ENCODE measurements at places on chromosomes 2 and 18.

DNA sequence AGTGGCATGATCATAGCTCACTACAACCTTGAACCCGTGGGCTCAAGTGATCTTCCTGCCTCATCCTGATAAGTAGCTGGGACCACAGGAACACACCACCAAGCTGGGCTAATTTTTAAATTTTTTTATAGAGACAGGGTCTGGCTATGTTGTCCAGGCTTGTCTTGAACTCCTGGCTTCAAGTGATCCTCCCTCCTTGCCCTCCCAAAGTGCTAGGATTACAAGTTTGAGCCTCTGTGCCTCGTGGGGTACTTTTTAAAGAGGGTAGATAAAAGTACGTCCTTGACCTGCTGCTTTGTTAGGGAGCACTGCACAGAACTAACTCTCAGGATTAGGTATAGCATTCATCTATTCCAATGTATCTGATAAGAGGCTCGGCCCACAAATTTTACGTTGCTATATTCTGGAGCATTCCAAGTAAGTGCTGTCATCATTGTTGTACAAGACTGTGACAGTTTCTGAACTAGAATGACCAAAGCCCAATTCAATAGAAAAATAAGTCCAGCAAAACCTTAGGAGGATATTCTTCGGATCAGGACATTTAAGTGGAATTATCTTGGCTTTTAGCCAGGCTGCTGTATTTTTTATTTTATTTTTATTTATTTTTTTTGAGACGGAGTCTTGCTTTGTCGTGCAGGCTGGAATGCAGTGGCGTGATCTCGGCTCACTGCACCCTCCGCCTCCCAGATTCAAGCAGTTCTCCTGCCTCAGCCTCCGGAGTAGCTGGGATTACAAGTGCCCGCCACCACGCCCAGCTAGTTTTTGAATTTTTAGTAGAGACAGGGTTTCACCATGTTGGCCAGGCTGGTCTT, 4.1 kb downstream of the MTCL1 start:
- DNase-seq = no peak

DNA sequence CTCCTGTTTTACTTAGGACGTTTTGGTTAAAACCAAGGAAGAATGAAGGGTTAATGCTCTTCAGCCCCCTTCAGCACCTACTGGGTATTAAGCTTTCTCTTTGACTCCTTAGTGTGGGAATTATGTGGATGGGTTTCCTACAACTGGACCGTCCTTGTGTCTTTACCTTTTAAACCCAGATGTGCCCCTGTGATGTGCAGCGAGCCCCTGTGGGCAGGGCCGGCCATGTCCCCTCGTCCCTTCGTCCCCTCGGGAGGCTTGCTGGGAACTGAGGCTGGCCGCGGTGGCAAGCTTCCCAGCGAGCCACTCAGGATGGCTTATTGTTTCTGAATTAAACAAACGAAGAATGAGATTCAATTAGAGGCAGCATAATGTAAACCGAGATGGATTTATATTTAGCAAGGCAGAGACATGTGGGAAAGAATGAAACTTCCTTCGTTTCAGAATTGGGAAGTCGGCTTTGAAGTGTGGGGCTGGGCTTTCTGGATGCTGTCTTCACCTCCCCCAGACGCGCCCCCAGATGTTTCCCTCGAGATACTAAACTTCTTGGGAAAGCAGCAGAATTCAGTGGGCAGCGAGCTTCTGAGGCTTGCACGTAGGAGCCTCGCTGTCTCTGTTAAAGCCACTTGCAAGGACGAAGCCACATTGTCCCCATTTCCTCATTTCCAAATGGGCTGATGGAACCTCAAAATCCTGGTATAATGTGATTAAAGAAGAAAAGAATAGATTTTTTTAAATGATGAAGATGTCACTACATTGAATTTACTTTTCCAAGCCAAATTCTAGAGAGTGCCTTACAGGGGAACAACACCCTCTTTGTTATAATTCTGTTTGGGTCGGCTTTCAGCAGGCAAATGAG, 146.0 kb downstream of the VAPA start:
- DNase-seq = no peak

DNA sequence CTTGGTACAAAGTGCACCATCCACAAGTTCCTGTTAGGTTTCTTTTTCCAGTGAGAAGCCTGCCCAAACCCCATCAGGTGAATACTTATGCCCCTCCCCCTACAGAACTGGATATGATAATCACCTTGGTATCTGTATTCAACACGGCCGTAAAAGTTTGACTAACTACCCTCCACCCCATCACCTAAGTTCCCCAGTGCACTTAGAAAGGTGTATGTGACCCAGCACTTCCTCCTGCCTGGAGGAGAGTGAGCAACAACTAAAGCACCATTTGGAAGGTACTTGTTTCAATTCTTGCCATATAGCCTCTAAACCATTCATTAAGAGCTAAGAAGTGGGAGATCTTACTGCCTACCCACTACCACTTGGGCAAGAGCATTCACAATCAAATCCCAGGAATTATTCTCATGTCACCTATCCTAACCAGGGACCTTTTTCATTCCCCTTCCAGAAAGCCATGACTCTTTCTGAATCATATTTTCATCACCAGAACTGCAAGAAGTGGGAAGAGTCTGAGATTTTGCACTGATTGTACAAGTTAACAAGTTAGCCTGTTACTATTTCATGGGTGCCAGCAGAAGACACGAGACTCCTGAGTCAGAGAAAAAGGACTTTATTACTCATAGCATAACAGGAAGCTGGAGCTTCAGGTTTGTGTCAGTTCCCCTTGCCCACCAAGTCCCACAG, 53.5 kb upstream of the NDUFV2 start:
- DNase-seq = no peak

DNA sequence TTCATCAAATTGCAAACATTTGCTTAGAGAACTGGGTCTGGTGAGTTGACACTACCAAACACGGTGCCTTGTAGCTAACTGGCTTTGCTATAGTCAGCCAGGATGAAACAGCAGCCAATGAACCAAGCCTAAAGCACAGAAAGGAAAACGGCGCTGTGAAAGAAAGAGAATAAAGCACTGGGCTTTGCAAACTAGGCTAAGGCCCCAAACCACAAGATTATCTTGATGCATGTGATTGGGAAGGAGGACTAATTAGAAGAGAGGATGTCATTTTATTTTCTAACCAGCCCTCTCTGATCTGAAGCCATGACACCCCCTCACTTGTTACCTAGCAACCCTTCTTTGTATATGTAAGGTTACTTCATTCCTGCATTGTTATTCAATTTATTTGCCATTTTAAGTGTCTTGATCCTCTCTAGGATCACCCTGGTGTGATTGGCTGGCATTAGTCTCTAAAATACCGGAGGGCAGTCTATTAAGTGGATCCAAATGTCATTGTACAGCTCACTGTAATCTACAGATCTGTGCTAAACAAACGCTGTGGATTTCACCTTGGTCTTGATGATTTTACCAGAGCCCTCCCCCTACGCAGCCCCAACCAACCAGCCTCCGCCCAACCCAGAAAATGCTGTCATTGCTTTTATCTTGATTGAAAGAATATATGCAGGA, 395.4 kb upstream of the ACVR2A start:
- no peak for DNase-seq

DNA sequence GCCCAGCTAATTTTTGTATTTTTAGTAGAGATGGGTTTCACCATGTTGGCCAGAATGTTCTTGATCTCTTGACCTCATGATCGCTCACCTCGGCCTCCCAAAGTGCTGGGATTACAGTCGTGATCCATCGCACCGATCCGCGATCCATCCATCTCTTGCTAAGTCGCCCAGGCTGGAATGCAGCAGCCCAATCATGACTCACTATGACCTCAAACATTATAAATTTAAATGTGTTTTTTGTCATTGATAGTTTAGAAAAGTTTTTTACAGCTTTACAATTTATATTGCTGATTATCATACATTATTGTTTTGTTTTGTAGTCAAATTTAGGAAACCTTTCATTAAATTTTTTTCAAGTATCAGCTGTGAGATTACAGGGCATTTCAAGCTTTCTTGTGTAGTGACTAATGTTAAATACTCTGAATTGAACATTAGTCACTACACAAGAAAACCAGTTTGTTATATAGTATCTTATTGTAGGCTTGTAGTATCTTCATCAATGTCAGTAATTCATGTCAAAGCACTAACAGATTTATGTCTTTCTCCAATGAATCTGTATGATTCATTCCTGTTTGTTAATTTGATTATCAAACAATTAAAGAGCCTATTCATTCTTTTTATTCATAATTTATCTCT, 37.5 kb downstream of the NR4A2 start:
- no peak for DNase-seq

All from ascending aorta (tissue), 2 donors.